ENCODE measurements at places on chromosomes 3 and 15.

GRCh38 chr3:30082652-30083051 is 523.7 kb upstream of the TGFBR2 start:
- DNase-seq = no peak

- DNase-seq = no peak
Observed at GRCh38 chr3:46427916-46428833, 21.1 kb downstream of the CCRL2 start.

DNA sequence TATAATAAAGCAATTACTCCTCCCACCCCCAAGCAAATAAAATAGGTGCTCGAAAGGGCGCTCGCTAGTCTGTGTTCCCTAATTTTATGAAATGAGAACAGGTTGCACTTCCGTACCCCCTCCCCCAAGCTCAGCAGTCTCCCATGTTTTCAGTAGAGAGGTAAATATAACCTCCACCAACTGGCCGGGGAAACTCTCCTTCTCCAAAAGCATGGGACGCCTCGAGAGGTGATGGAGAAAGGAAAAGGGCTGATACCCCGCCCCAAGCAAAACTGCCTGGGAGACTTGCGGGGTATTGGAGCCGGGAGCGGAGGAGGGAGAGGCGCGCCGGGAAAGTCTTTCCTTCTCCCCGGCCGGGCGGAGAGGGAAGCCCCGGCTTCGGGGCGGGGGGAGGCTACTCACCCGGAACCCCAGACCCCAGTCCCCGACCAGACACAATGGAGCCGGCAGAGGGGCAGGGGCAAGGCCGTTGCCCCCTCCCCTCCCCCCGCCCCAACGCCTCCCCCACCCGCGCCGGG is 605 bp downstream of the DCUN1D1 start:
- DNase-seq = no peak

DNA sequence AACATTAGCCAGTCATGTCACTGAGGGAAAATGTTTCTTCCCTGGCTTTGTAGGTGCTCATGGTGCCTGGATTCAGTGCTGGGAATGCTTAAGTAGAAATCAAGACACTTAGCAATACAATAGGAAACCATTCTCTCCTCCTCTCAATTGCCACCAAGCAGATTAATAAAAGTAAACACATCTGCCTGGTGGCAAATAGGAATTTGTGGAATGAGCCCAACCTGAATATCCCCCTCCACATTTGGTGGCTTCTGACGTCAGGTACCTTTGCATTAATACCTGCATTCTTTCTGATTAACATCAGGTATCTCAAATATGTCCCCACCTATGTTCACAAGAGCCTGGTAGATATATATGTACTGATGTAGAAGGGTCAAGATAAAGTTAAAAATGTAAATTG is 42.7 kb downstream of the PPP2R3A start:
- no peak for DNase-seq

- DNase-seq = no peak
Observed at GRCh38 chr3:30753766-30754165, 140.7 kb downstream of the GADL1 start.

DNA sequence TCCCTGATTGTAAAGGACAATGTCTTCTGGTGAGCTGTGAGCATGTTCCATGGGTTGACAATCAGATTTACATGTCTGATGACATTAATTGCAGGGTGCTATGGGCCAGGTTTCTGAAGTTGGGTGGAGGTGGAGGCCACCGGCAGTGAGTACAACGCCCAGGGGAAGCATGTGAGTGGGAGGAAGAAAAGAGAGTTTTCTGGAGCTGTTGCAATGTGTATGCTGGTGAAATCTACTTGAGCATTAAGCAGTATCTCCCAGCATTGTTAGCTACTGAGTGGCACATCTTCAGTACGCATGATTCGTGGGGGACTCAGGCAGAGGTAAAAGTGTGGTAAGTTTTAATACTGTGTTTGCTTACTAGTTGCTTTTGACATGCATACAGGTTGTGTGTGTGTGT is 26.6 kb downstream of the TMEM45A start:
- DNase-seq = no peak

DNA sequence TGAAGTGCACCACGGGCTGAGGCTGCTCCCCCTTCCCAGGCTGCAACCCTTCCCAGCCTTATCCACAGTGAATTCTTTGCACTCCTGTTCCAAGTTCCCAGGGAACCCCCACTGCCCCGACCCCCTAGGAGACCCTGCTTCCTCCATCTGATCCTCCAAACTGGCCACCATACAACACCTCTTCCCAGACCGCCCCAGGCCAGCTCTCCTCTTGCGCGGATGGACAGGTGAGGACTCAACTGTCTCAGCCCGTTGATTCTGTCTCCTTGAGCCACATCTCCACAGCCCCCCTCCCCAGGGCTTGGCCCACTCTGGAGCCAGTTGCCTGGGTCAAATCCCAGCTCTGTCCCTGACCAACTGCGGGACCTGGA is 21.7 kb downstream of the GRIP2 start:
- DNase-seq = no peak

- no peak for DNase-seq
Observed at GRCh38 chr3:35849963-35850362, 210.6 kb downstream of the ARPP21 start.
